GM23338 (cell line): ENCODE measurements at places on chromosomes 16 and 17.

DNA sequence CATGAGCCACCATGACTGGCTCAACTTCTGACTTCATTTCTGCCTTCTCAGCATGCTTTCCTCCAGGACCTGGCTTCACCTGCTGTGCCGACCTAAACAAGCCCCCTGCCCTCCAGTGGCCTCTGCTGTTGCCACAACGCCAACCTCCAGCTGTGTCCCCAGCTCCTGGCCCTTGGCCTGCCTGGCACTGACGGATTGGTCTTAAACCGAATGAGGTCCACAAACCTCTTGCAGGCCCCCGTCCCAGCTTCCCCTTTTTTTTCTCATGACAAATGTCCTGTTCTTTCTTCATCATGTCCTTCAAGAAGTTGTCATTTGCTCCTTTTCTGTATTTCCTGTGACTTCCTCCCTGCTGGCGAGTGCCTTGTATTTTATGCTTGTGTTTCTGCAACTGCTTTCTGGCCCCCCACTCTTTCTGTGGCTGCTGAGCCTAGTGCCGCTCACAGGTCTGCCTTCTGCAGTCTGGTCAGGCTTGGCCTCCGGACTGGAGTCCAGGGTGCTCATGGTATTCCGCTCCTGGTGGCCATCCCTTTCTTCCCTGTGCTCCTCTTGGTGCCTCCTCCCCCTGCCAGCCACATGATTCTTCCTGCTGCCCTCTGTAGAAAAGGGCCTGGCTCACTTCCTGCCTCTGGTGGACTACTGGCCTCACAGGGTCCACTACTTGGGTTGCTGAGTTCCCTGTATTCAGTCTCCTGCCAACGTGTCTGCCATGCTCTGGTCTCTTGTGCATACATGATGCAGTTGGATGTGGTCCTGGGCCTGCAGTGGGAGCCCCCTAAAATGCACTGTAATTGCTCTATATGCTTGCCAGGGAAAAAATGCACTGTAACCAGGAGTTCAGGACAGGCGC is 2.9 kb downstream of the ATP6V0C start:
- H3K4me1 ChIP-seq: peaks cover 17% of the 10 kb centered on the region; the same call in 1 of the 2 replicates
- DNase-seq: no peak
- peak overlapping the region; percentile 55; the same call in 1 of the 2 replicates for H3K27ac ChIP-seq
- H3K27me3 ChIP-seq: no peaks in the 10 kb centered on the region
- no peaks in the 10 kb centered on the region for H3K36me3 ChIP-seq
- H3K4me3 ChIP-seq: no peak overlapping the region

DNA sequence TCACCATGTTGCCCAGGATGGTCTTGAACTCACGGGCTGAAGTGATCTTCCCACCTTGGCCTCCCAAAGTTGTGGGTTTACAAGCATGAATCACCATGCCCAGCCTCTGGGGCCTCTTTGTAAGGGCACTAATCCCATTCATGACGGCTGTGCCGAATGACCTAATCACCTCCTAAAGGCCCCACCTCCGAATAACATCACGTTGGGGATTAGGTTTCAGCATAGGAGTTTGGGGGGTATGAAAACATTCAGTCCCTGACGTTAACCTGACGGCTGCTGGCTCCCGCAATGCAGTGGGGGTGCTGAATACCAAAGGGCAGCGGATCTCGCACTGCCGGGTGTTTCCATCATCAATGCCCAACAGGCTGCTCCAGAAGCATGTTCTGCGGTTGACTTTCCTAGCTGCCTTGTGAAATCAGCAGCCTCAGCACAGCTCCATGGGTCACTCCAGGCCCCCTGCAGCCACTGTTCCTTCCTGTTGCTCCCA is 120.8 kb upstream of the SEC14L1 start:
- H3K4me3 ChIP-seq: no peak overlapping the region
- no peak overlapping the region for H3K27ac ChIP-seq
- H3K4me1 ChIP-seq: no peaks in the 10 kb centered on the region
- no peaks in the 10 kb centered on the region for H3K27me3 ChIP-seq
- no peaks in the 10 kb centered on the region for H3K36me3 ChIP-seq

- peaks cover 47% of the 10 kb centered on the region for H3K4me1 ChIP-seq
- H3K27ac ChIP-seq: peak overlapping the region; percentile 22; the same call in 1 of the 2 replicates
- DNase-seq: peak; percentile 96
- H3K36me3 ChIP-seq: no peaks in the 10 kb centered on the region
- peaks cover 17% of the 10 kb centered on the region for H3K27me3 ChIP-seq
Observed at GRCh38 chr17:48160177-48161081, 52.9 kb downstream of the SNX11 start.

GRCh38 chr16:71867939-71868338 is 16.0 kb downstream of the ZNF821 start:
- H3K4me3 ChIP-seq: no peak overlapping the region
- peak; percentile 40 for DNase-seq
- no peaks in the 10 kb centered on the region for H3K4me1 ChIP-seq
- H3K27me3 ChIP-seq: no peaks in the 10 kb centered on the region
- H3K27ac ChIP-seq: 0 out of 2 replicates have a peak overlapping the region, but pooled peaks have one; percentile 26
- no peaks in the 10 kb centered on the region; the same call in 1 of the 2 replicates for H3K36me3 ChIP-seq

GRCh38 chr17:8285270-8286181 is 2.9 kb upstream of the RANGRF start:
- DNase-seq: no peak
- H3K36me3 ChIP-seq: no peaks in the 10 kb centered on the region
- H3K4me3 ChIP-seq: no peak overlapping the region
- no peaks in the 10 kb centered on the region for H3K27me3 ChIP-seq

DNA sequence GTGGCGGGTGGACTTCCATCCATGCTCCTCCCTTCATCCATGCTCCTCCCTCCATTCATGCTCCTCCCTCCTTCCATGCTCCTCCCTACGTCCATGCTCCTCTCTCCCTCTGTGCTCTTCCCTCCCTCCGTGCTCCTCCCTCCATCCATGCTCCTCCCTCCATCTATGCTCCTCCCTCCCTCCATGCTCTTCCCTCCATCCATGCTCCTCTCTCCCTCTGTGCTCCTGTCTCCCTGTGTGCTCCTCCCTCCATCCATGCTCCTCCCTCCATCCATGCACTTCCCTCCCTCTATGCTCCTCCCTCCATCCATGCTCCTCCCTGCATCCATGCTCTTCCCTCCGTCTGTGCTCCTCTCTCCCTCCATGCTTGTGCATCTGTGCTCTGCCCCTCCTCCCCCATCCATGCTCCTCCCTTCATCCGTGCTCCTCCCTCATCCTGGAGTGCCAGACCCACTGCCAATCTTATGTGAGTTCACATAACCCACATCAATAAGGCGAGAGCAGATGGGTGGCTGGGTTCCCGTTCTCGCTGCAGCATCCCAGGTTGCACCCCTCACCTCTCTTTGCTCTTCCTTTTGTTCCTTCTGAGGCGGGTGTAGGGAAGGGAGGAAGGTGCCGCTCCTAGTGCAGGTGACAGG is 22.8 kb downstream of the KSR1 start:
- H3K4me1 ChIP-seq: peaks cover 61% of the 10 kb centered on the region
- no peak for DNase-seq
- peak overlapping the region; percentile 81; the same call in 1 of the 2 replicates for H3K27ac ChIP-seq
- no peak overlapping the region for H3K4me3 ChIP-seq

GRCh38 chr17:74472890-74473289 is 6.5 kb downstream of the CD300A start:
- no peaks in the 10 kb centered on the region for H3K4me1 ChIP-seq
- no peak overlapping the region for H3K27ac ChIP-seq

GRCh38 chr17:66643815-66644710 is 190.9 kb upstream of the CACNG5 start:
- no peak overlapping the region for H3K4me3 ChIP-seq
- no peak for DNase-seq
- H3K27me3 ChIP-seq: no peaks in the 10 kb centered on the region
- no peaks in the 10 kb centered on the region; the same call in 1 of the 2 replicates for H3K36me3 ChIP-seq
- peak overlapping the region; percentile 78 for H3K27ac ChIP-seq
- peaks cover 13% of the 10 kb centered on the region for H3K4me1 ChIP-seq

- H3K36me3 ChIP-seq: no peaks in the 10 kb centered on the region
- H3K27ac ChIP-seq: no peak overlapping the region
- H3K4me3 ChIP-seq: no peak overlapping the region
Observed at GRCh38 chr16:10885246-10885645, 8.2 kb downstream of the CIITA start.

GRCh38 chr17:19880393-19880792 is 12.7 kb upstream of the ULK2 start:
- H3K36me3 ChIP-seq: no peaks in the 10 kb centered on the region
- DNase-seq: no peak
- H3K27me3 ChIP-seq: no peaks in the 10 kb centered on the region
- H3K27ac ChIP-seq: no peak overlapping the region
- H3K4me1 ChIP-seq: no peaks in the 10 kb centered on the region

DNA sequence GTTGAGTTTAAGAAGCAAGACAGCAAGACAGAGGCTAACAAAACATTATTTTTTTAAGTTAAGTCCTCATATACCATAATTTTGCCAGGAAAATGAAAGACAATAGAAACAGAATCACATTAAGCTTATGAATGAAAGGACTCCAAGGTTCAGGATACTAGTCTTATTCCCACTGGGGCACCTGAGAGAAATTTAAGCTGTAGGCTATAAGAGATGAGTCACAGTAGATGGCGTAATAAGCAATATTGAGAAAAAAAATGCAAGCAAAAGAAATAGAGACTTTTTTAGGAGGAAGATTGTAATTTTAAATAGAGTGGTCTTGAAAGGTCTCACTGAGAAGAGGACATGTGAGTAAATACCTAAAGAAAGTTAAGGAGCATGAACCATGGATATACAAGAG is 57.1 kb upstream of the KIF2B start:
- no peak overlapping the region for H3K27ac ChIP-seq
- peaks cover 3% of the 10 kb centered on the region; the same call in 1 of the 2 replicates for H3K4me1 ChIP-seq
- no peaks in the 10 kb centered on the region for H3K27me3 ChIP-seq
- no peak for DNase-seq
- H3K4me3 ChIP-seq: no peak overlapping the region
- H3K36me3 ChIP-seq: no peaks in the 10 kb centered on the region

- no peaks in the 10 kb centered on the region for H3K36me3 ChIP-seq
- H3K27me3 ChIP-seq: no peaks in the 10 kb centered on the region
- no peaks in the 10 kb centered on the region for H3K4me1 ChIP-seq
- H3K27ac ChIP-seq: no peak overlapping the region
Observed at GRCh38 chr16:80161799-80162739, 378.7 kb upstream of the DYNLRB2 start.

GRCh38 chr16:24975428-24975889 is 39.7 kb downstream of the ARHGAP17 start:
- peaks cover 23% of the 10 kb centered on the region for H3K4me1 ChIP-seq
- H3K4me3 ChIP-seq: no peak overlapping the region
- no peak overlapping the region for H3K27ac ChIP-seq
- H3K36me3 ChIP-seq: no peaks in the 10 kb centered on the region
- DNase-seq: no peak

GRCh38 chr17:28547623-28548416 is 4.6 kb downstream of the UNC119 start:
- H3K27me3 ChIP-seq: no peaks in the 10 kb centered on the region
- no peak overlapping the region for H3K27ac ChIP-seq
- peaks cover 19% of the 10 kb centered on the region for H3K4me1 ChIP-seq
- peak; percentile 94 for DNase-seq
- no peak overlapping the region for H3K4me3 ChIP-seq

- H3K36me3 ChIP-seq: no peaks in the 10 kb centered on the region
- no peak overlapping the region for H3K4me3 ChIP-seq
- peaks cover 91% of the 10 kb centered on the region for H3K27me3 ChIP-seq
- DNase-seq: no peak
- H3K27ac ChIP-seq: no peak overlapping the region
Observed at GRCh38 chr16:75841517-75841916, 115.2 kb upstream of the CPHXL start.

DNA sequence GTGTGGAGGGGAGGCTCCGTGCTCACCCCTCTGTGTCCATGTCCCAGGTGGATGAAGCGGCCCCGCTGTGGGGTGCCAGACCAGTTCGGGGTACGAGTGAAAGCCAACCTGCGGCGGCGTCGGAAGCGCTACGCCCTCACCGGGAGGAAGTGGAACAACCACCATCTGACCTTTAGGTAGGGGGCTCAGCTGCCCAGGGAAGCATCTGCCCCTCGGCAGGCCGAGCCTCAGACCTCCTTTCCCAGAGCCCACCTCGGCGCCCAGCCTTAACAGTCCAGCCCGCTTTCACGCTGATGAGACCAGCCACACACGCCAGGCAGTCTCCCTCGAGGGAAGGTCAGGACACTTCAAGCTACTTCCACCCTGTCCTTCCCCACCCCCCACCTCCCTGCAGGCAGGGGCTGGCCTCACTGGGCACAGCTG is 12.7 kb downstream of the MMP15 start:
- no peaks in the 10 kb centered on the region; the same call in 1 of the 2 replicates for H3K36me3 ChIP-seq
- no peaks in the 10 kb centered on the region for H3K4me1 ChIP-seq
- no peak overlapping the region for H3K4me3 ChIP-seq
- no peaks in the 10 kb centered on the region for H3K27me3 ChIP-seq
- no peak overlapping the region for H3K27ac ChIP-seq

DNA sequence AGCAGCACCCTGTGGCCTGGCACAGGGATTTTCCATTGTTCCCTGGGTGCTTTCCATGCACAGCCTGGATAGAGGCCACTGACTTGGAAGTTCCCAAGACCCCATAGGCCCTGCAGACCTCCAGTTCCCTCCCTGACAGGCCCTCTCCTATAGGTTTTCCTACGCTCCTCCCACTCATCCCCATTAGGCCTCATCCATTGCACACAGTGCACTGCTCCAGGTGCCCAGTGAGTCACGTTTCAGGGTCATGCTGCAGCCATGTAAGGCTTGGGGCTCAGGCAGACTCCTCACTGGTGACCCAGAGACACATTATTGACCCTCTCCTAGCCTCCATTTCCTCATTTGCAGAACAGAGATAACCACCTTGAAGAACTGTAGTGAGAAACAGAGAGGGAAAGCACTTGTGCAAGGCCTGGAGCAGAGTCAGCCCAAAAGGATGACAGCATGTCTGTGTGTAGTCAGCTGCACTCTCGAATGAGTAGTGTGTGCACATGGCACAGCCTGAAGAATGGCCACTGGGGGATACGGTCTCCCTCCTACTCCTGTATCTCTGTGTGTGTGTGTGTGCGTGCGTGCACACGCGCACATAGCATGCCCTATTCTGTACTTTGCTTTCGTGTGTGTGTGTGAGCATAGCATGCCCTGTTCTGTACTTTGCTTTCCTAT is 26.8 kb downstream of the DRC3 start:
- no peak overlapping the region for H3K4me3 ChIP-seq
- H3K36me3 ChIP-seq: no peaks in the 10 kb centered on the region
- no peak overlapping the region for H3K27ac ChIP-seq
- no peaks in the 10 kb centered on the region for H3K4me1 ChIP-seq
- DNase-seq: no peak

DNA sequence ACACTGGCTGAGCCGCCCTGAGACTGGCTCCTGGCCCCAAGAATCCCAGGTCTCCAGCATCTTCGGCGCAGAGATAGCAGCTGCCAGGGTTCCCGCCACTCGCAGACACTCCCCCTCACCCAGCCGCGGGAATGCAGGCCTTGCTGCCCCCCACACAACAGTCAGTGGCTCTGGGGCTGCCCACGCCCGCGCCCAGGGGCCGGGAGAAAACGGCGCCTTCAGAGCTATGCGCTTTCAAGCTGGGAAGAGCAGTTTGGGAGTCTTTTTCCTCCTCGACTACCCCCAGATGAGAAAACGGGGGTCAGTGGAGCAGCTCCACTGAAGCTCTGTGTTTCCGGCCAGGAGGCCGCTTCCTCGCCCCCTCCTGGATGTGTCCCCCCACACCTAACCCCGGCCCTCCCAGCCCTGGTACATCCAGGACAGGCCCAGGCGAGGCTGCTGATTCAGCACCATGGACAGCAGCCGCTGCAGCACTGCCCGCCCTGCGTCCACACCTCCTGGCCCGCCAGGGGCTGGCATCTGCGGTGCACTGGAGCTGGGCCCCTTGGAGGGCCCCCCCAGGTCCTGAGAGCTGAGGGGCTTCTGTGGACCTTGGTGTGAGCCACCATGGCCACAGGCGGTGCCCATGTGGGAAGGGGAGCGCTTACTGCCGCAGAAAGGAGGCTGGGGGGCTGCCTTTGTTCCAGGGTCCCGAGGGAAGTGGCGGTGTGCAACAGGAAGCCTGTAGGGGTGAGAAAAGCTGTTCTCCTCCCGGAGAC is 35.7 kb downstream of the CACNA1H start:
- no peaks in the 10 kb centered on the region for H3K36me3 ChIP-seq
- H3K27ac ChIP-seq: no peak overlapping the region
- no peaks in the 10 kb centered on the region for H3K27me3 ChIP-seq
- peak; percentile 78 for DNase-seq
- H3K4me3 ChIP-seq: no peak overlapping the region
- H3K4me1 ChIP-seq: no peaks in the 10 kb centered on the region
